RPMI8226 (cell line): ENCODE measurements at places on chromosomes 2 and 18.

DNA sequence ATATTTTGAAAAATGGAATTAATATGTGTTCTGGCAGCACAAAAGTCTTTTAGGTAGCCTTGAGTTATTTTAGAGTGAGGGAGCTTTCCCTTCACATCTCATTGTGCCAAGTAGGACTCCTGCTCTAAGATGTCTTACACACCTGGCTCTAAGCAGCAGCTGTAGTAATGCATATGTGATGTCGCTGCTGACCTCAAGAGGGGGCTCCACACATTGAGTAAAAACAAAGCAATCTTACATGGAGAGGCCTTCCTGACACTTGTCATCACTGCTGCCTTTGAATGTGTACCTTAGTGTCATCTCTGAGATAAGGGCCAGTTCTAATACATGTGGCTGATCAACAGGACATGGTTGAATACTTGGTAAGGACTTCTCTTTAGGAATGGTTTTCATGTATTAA lies 75.8 kb downstream of the ACTR3 start:
- peak; percentile 44 for DNase-seq

DNA sequence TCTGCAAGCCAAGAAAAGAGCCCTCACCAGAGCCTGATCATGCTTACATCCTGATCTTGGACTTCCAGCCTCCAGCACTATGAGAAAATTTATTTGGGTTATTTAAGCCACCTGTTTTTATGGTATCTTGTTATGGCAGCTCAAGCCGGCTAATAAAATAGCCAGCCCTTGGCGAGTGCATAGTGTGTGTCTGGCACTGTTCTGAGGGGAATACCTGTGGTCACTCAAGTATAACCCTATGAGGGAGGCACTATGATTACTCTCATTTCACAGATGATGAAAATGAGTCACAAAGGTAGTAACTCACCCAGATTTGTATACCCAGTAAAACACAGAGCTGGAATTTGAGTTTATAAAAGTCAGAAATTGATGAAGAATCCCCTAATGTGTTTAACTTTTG lies 556.9 kb upstream of the SETBP1 start:
- DNase-seq = no peak

- DNase-seq = no peak
Observed at GRCh38 chr2:148541792-148542191, 102.8 kb upstream of the EPC2 start.

DNA sequence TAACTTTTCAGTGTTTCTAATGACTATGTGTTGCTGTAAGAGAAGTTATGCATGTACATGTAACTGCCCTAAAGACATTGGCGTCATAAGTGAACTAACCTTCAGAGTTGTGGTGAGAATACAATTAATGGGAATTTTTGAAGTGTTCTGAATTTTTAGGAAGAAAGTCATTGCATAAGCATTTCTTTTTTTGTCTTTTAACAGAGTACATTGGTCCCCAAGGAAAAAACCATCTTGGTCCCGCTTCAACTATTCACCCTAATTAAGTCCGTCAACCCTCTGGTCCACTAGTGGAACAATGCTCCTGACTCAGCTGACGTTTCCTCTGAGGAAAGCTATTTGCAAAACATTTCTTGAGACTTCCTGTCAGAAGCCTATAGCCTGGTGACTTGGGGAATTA lies 41.1 kb upstream of the VIT start:
- no peak for DNase-seq

DNA sequence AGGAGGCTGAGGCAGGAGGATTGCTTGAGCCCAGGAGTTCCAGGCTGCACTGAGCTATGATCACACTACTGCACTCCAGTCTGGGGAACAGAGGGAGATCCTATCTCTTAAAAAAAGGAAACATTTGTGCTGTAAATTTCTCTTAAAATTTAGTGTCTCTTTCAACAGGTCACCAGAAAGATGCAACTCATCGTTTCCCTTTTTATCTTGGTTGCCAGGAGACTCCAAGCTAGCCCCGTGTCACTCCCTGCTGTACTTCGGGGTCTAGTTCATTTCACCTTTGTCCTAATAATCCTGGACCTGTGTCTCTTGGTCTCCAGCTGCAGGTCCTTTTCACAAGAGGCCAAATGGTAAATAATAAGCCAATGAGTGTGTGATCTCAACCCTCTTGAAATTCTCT lies 7.1 kb downstream of the HS1BP3 start:
- DNase-seq = no peak

- no peak for DNase-seq
Observed at GRCh38 chr2:40962026-40962425, 510.1 kb upstream of the SLC8A1 start.

DNA sequence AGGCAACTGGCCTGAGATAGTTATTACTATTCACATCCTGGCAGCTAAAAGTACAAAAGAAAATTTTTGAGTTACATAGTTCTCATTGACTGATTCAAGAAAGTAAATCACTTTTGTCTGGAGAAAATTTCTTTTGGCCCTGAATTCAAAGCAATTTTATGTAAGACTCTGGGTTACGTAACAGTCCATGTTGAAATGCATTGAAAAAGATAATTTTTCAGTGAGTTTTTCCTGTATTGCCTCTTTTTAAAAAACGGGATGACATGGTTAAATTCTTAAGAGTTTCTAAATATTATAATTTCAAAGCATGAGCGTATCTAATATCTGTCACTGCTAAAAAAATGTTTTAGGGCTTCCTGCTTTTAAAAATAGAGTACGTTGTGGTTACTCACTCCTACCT lies 72.7 kb downstream of the ANKRD12 start:
- no peak for DNase-seq

GRCh38 chr18:13028869-13029268 lies 37.7 kb downstream of the CEP192 start:
- no peak for DNase-seq

GRCh38 chr2:149849136-149849535 lies 261.6 kb upstream of the MMADHC start:
- no peak for DNase-seq

DNA sequence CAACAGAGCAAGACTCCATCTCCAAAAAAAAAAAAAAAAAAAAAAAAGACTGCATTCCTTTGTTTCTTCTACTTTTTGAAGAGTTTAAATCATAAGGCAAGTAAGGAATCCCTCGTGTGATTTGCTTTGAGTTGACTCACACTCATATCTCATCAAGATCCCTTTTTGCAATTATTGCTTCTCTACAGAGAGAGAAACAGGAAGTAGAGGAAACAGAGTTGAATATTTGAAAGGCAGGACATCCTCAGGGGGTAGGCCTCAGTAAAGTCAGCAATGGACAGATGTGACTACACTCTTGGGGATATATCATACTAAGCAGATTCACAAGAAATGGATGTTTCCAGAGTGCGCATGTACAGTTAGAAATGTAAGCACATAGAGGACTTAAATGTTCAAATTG lies 11.2 kb upstream of the EFR3B start:
- no peak for DNase-seq

DNA sequence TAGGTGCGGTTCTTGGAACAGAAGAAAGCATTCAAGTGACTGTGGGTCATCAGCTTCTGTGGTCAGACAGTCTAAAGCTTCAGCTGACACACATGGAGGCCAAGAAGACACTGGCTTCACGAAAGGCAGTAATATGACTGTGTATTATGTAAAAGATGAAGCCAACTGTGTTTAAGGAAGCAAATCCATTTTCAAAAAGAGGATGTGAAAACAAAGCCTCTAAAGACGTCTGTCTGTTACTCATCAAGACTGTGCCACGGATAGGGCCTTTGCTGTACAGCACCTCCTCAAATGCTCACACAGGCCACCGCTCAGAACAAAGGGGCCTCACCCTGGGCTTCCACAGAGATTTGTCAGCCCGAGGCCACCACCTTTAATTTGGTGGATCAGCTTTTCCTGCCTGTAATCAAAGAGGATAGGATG lies 21.1 kb upstream of the TMEM163 start:
- peak; percentile 53 for DNase-seq

- DNase-seq = no peak
Observed at GRCh38 chr18:44898498-44898897, 217.8 kb downstream of the SETBP1 start.

DNA sequence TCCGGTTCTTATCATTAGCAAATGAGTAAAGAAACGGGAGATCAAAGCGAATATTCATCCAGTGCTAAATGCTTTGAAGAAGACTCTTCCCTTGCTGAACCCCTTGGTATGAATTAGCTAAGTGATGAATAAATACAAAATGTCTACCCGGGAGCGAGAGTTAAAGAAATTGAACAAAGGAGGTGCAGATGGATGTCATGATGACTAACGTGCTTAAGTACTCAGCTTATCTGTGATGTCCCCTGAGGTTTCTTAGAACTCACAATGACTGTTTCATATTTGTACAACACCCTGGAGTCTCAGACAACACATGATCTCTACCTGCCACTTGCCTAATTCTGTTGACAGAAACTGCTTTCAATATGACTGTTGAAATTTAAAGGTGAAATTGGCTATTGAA lies 148.5 kb downstream of the TMEM200C start:
- no peak for DNase-seq

GRCh38 chr2:190277234-190278112 lies 42.2 kb downstream of the HIBCH start:
- peak; percentile 15 for DNase-seq

GRCh38 chr18:10890022-10890421 lies 259.3 kb downstream of the PIEZO2 start:
- DNase-seq = no peak

DNA sequence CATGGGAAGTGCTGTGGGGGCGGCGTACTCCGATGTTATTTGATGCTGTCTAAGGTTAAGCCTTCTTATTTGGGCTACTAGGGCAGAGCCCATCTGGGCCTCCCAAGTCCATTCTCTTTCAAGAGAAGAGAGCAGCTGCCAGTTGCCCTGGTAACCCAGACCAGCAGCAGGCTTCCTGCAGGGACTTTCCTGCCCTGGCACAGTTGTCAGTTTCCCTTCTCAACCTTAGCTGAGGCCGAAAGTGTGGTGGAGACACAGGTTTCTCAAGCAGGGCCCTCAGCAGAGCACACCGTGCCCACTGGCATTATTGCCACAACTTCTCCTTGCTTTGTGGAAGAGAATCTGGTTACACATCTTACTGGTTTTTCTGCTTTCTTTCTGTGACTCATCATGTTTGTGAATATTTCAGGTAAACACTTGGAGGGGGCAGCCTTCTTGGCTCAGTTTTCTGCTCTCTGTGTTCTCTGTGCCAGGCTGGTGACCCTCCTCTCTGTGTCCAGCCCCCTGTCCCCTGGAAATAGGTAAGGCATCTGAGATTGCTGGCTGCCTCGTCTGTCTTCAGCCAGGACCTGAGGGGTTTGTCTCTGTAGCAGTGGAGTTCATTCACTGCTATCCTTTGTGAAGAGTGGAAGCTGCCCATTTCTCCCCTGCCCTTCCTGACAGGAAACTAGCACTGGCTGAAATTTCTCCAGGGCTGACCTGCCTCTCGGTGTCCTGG lies 111.0 kb downstream of the B3GNT2 start:
- DNase-seq = peak; percentile 50

- DNase-seq = no peak
Observed at GRCh38 chr2:206423147-206423546, 20.2 kb upstream of the ADAM23 start.

DNA sequence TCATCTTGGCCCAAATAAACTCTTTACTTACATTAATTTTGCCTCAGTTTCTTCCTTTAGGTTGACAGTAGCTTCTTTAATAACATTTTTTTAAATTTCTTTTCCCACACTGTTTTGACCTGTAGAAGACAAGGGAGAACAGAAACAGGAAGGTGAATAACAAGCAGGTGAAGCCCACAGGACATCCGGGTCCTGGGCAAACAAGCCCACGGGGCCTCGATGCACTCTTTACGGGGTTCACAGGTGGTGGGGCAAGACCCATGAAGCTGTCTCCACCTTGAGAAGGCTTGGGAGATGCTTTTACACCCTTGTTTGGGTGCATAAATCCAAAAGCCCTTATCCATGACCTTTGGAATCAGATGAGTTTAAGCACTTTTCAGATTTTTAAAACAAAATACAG lies 301.0 kb upstream of the MGAT5 start:
- DNase-seq = peak; percentile 43

- DNase-seq = no peak
Observed at GRCh38 chr18:71001597-71001996, 712.8 kb downstream of the SOCS6 start.

GRCh38 chr2:34308140-34308539 lies 709.0 kb upstream of the FAM98A start:
- no peak for DNase-seq

DNA sequence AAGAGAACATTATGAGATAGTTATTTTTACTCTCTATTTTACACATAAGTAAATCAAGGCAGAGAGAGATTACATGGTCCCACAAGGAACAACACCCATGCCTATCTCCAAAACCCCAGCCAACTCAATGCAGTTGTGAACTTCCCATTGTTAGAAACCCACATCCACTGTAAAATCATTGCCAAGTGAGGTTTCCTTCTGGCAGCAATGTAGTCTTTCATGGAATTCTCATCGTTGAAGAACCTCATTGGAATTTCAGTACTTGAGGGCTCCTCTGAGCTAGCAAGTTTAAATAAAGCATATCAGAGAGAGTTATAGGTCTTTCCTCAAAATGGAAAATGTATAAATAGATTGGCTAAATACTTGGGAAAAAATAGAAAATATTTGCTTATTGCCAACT lies 105.2 kb downstream of the RAD51AP2 start:
- DNase-seq = no peak

DNA sequence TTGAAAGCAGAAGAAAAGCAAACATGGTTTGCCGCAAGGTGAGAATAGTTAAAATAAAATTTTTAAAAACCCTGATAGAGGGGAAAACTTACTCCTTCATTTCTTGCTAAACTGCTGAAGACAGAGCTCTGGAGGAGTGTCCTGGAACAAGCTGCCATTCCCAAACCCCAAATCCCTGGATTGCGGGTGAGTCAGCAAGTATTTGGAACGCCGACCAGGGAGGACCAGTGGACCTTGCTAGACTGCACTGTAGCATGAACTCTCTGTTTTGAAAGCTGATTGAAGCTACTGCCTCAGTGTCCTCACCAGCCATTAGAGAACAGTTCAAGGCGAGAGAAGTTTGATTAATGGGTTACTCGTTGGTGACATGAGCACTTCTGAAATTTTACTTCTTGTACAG lies 99.4 kb upstream of the RASGRP3 start:
- no peak for DNase-seq

- DNase-seq = no peak
Observed at GRCh38 chr2:73110168-73111072, 2.3 kb downstream of the RAB11FIP5 start.

GRCh38 chr18:48673853-48674721 lies 135.3 kb downstream of the CTIF start:
- no peak for DNase-seq

- no peak for DNase-seq
Observed at GRCh38 chr2:108587621-108588020, 53.4 kb downstream of the LIMS1 start.

DNA sequence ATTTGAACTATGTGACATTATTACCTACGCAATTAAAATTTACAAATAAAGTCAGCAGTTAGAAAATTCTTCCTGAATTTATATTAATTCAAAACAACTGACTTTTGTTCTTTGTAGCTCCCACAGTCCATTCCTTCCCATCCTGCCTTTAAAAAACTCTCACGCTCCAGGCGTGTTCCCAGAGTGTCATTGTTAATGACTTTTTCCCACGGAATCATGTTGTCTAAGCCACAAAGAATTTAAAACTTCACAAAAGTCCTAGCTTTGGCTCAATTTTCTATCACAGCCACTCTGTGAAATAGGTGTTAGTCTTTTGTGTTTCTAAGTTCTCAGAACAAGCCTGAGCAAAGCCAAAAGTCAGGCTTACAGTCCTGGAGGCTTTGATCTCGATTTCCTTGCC lies 26.5 kb downstream of the SLC1A4 start:
- no peak for DNase-seq
